ENCODE measurements at places on chromosomes 12 and 14. TPM values are rescaled to one million over a fixed set of nuclear protein-coding genes. Genes with fewer than 3 reads are reported as not detected.

The GPR84 gene
- not detected for total RNA-seq

The IKZF4 gene
- total RNA-seq: 1.1 TPM

- DNase-seq: no peak
Measured at GRCh38 chr12:46358325-46358700, 14.3 kb downstream of the SLC38A2 start.

DNA sequence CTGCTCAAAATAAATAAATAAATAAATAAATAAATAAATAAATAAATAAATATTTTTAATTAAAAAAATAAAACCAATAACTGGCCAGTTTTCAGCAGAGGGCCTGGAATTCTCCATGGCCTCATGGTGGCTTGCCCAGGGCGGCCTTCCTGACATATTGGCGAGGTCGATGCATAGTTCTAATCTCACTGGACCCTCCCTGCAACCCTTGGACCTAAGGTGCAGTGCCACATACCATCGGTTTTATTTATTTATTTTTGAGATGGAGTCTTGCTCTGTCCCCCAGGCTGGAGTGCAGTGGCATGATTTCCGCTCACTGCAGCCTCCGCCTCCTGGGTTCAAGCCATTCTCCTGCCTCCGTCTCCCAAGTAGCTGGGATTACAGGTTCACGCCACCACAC lies 3.9 kb upstream of the VSIG10 start:
- no peak for DNase-seq

DNA sequence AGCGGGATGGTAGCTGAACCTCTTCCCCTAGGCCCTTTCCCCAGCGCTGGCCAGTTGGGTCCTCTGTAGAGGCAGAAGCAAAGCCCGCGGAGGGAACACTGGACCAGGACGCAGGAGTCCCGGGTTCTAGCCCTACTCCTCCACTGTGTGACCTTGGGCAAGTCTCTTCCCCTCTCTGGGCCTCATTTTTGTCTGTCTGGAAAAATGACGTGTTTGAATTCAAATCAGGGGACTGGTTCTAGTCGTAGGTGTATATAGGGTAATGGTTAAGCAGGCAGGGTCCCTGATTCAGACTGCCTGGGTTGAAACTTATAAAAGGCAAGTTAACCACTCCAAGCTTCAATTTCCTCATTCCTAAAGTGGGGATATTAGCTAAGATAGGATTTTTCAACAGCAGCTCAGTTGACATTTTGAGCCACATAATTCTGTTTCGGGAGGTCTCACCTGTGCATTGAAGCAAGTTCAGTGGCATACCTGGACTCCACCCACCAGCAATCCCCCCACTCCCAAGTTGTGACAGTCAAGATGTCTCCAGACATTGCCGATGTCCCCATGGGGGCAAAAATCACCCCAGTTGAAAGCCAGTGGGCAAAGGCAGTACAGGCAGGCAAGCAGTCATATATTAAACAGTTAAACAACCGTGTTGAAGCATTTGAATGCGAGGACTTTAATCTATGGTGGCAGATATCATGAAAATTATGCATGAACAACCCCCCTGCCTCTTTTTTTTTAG lies 899 bp downstream of the TPCN1 start:
- DNase-seq: no peak

- peak; percentile 29 for DNase-seq
Measured at GRCh38 chr14:78605897-78606500, 435.8 kb downstream of the NRXN3 start.

GRCh38 chr14:97329701-97330100 lies 532.5 kb downstream of the VRK1 start:
- DNase-seq: no peak
